ENCODE measurements at places on chromosomes 6 and 20.
A peak's percentile ranks its signal among the peaks of the same experiment; 100 is the strongest.

DNA sequence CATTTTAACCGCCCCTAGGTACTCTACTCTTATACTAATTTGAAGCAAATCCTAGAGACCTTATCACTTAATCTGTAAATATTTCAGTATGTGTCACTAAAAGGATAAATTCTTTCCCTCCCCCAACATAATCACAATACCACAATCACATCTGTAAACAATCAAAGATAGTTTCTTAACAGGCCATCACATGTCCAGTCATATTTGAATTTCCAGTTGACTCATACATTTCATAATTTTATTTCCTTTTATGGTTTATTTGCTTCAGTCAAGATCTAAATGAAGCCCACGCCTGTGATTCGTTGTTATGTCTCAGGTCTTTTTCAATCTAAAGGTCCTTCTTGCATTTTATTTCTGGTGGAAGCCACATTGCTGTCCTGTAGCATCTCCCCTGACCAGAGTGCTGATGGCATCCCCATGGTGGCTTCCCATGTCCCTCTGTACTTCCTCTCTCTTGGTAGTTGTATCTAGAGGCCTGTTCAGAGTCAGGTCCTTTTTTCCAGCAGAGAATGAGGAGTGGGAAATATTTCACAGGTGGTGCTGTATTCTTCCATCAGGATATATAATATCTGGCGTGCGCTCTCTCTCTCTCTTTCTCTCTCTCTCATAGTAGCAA lies 128.6 kb upstream of the SLC22A23 start:
- peak; percentile 90 for DNase-seq

- DNase-seq: no peak
These were observed 4.9 kb upstream of the TOX2 start for GRCh38 chr20:43909720-43910119.

DNA sequence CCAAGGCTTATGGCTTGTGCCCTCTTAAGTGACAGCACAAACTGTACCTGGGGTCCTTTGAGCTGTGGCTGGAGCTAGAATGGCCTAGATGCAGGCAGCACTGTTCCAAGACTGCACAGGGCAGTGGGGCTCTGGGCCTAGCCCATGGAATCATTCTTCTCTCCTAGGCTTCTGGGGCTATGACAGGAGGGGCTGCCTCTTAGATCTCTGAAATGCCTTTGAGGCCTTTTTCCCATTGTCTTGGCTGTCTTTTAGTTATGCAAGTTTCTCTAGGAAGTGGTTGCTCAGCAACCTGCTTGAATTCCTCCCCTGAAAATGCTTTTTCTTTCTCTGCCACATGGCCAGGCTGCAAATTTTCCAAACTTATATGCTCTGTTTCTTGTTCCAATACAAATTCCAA lies 183.4 kb downstream of the WDR27 start:
- no peak for DNase-seq

DNA sequence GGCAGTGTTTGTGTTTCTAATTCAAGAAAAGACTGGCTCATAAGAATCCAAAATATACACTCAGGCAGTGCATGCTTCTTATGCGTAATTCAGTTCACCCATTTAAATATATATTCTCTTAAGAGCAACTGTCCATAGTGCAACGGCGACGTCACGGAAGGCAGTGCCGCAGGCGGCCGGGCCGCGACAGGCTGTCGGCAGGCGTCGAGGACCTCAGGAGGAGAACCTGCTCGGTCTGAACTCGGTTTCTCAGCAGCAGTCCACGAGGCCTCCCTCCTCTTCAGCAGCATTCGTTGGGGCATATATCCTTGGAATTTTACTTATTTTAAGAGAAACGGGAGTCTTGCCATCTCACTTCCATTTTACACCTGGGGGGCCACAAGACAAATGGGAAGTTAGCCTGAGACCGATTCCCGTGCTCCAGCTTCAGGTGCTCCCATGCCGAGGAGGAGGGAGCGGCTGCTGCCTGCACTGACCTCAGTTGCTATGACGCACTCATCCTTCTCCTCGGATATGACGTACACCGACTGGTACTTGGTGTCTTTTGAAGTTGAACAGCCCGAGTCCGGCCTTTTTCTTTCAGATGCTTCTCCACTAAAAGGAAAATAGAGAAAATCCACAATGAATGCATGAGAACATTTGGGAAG lies 8.2 kb downstream of the DLL1 start:
- DNase-seq: no peak

- no peak for DNase-seq
These were observed 46.1 kb downstream of the POU3F2 start for GRCh38 chr6:98880486-98880885.

DNA sequence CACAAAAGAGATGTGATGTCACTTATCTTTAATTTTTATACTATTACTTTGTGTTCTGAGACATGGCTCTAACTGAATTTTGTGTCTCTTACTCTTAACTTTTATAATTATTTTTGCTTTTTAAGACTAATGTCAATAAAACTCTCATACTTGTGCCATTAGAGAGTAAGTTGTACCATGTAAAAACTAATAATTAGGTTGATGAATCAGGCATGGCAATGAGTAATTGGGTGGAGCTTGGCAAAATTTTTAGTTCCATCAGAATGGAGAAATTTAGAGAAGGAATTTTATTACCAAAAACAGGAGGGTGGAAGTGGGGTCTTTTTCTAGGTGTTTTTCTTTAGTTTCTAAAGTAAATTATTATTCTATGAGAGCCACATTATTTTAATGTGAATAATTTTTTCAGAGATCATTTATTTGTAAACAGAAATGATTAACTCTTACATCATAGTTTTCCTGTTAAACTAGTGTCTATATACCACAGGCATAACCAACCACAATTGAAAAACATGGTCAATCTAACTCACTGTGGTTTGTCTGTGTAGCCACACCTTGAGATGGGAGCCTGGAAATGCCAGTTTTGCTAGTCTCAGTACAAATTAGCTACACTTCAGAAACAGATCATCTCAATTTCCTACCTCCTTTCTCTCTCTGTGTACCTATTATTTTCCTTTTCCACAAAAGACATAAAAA lies 51.8 kb downstream of the ELOVL4 start:
- no peak for DNase-seq

- DNase-seq: no peak
These were observed 203.4 kb downstream of the MYLK4 start for GRCh38 chr6:2547355-2547754.

DNA sequence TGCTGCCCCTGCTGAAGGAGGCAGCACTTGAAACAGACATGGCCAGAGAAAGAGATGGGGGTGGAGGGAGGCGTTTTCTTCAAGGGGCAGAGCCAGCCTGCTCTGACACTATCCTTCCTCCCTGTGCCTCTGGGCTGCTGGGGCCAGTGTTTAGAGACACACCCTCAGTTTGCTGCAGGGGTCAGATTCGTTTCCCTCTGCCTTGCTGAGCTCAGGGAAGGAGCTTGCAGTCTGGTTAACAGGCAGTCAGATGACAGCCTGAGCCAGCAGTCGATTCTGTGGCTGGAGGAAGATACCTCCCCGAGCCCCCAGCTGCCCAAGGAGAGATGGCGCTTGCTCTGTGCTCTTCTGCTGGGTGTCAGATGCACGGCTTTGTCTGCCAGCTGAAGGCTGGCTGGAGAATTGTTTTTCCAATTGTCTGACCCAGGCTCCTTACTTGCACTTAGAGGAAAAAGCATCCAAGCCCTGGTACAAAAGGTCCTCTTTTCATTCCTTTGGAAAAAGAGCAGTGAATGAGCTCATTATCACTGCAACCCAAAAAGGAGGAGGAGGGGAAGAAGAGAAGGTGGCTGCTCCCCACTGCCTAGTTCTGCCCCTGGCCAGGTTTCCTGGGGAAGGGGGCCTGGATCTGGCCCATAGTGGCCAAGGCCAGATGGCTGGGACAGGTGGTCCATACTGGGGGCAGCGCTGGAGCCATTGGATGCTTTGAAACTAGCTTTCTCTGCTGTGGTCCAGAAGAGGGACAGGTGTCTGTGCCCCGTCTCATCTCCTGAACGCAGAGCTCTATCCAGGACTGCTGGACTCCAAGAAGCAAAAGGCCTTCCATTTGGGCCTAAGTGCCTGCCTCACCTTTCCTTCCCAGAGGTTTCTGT lies 88.2 kb downstream of the TCP11 start:
- no peak for DNase-seq

- no peak for DNase-seq
These were observed 7.5 kb downstream of the BTN3A2 start for GRCh38 chr6:26372308-26373144.

DNA sequence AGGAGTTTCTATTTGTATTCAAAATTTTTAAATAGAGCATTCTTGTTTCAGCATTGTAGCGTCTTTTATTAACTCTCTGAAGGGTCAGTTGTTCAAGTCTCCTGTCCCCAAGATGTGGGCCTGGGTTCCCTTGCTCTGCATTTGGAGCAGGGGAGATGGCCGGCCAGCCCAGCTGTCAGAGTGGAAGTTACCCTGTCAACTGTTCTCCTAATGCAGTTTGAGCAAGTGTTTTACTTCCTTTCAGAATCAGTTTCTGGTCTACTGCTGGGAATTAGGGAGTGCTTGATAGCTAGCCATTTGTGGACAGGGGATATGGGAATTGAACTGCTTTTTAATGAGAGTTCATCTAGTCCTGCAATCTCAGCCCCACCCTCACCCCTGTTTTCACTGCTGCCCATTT lies 116.6 kb downstream of the QKI start:
- no peak for DNase-seq

GRCh38 chr6:151022492-151022891 lies 157.0 kb downstream of the MTHFD1L start:
- no peak for DNase-seq

DNA sequence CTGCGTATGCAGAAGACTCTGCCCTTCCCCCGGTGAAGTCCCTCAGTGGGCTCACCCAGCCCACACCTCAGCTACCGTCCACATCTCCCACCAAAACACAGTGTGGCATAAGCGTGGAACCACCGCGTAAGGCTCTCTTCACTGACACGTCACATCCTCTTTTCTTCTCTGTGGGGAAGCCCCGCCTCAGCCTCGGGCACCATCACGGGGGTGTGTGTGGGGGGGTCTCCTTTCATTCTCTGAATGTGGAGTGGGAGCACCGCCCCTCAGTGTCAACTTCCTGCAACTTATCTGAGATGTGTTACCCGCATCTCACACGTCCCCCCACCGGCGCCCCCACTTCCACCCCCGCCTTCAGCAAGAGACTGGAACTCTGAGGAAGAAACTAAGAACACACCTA lies 388.4 kb upstream of the JARID2 start:
- no peak for DNase-seq

DNA sequence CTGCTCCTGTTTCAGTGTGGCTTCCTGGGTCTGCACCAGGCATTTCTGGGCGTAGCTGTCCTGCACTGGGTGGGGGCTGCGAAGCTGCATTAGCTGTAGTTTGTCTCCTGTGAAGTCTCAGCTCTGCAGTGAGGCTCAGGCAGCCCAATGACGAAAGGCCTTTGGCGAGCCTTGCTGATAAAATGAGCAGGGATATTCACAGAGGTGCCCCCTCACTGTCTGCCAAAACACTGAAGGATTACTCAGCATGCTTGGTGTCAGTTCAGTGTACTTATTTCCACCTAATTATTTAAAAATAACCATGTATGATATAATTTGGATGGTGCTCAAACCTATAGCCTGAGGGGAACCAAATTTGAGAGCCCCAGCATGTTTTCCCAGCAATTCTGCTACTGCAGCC lies 73.5 kb downstream of the ECT2L start:
- DNase-seq: no peak

- no peak for DNase-seq
These were observed 120.1 kb downstream of the CLIC5 start for GRCh38 chr6:45895569-45895968.

GRCh38 chr6:31397901-31398525 lies 5.4 kb upstream of the MICA start:
- DNase-seq: no peak

- DNase-seq: no peak
These were observed 897.1 kb downstream of the TFAP2A start for GRCh38 chr6:9517806-9518205.

DNA sequence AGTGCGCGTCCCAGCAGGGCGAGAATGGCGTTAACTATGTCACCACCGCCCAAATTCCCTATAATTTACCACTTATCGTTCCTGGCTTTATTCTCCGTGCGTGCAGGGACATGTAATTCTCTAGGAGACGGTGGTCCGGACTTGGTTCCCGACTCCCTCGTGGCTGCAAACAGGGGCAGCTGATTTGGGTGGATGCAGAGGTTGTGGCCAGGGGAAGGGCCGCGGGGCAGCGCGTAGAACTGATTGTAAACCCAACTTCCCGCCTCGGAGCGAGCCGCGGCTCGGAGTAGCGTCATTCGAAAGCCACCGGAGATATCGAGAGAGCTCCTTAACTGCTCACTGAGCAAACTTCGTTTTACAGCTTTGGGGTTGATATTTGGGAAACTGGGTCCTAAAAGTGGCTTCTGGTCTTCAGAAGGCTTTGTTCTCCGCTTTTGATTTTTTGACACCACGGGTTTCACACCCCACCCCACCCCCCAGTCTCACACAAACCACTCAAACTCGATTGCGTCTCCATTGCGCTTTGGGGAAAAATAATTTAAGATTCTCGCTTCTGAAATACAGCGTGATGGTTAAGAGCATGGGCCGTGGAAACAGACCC lies 17.5 kb upstream of the ZSCAN9 start:
- DNase-seq: peak; percentile 31

DNA sequence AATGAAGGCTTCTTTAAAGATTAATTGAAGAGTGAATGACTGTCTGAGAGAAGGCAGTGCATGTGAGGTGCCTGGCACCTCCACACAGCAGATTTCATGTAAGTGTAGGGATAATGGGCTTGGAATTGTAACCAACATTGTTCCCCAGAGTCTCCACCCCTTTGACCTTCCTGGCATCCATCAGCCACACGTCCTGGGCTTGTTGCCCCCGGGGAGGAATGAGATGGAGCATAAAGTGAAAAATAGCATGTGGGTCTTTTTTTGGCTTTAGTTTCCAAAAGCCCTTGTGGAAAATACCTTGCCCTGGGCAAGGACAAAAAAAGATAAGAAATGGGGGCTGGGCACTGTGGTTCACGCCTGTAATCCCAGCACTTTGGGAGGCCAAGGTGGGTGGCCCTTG lies 242.2 kb upstream of the ECI2 start:
- no peak for DNase-seq

DNA sequence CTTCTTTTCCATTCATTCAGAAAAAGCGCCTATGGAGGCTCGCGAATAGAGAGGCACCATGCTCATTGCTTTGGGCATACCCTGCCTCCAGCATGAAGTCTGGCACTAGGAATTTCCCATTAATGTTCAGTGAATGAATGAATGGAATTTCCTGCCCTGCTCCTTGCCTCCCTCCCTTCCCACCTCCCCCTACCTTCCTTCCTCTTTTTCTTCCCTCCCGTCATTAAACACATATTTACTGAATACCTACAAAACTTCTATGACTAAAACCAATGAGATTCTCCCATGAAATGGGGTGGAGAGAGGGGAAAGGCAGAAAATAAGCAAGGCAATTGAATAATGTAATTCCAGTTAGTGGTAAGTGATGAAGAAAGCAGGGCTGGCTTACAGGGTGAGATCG lies 213.8 kb upstream of the AGPAT4 start:
- DNase-seq: no peak

- DNase-seq: no peak
These were observed 66.2 kb downstream of the ARMC2 start for GRCh38 chr6:108914235-108915022.

DNA sequence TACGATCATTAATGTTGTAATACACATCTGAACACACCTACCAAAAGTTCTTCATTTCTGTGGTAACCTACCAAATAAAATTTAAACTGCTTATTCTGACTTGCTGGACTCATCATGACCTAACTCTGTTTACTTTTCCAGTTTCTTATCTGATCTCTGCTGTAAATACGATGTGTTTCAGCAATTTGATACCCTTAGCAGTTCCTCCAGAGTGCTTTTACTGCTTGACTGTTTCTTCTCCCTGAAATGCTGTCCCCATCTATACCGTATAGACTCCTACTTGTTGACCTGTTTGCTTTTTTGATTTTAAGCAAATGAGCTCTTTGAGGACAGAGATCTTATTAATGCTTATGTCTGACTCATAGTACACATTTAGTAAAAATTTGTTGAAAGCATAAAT lies 119.5 kb downstream of the SCAF8 start:
- no peak for DNase-seq

Measured in fibroblast of skin of scalp (primary cell).